ENCODE measurements at places on chromosomes 11 and 22. TPM values are rescaled to one million over a fixed set of nuclear protein-coding genes. Genes with fewer than 3 reads are reported as not detected.

CCDC81 gene
- 3.8 TPM for total RNA-seq

A4GALT gene
- 17.3 TPM for total RNA-seq

FAT3 gene
- total RNA-seq, result 6.2 TPM

RNF215 gene
- 20.9 TPM for total RNA-seq

ISX gene
- not detected for total RNA-seq

KCTD17 gene
- total RNA-seq, result 39.1 TPM

MOGAT2 gene
- total RNA-seq, result 0.31 TPM

CCDC73 gene
- total RNA-seq, result 14.3 TPM

C11orf87 gene
- 0.19 TPM for total RNA-seq

OR4A16 gene
- total RNA-seq, result 0.50 TPM

DNA sequence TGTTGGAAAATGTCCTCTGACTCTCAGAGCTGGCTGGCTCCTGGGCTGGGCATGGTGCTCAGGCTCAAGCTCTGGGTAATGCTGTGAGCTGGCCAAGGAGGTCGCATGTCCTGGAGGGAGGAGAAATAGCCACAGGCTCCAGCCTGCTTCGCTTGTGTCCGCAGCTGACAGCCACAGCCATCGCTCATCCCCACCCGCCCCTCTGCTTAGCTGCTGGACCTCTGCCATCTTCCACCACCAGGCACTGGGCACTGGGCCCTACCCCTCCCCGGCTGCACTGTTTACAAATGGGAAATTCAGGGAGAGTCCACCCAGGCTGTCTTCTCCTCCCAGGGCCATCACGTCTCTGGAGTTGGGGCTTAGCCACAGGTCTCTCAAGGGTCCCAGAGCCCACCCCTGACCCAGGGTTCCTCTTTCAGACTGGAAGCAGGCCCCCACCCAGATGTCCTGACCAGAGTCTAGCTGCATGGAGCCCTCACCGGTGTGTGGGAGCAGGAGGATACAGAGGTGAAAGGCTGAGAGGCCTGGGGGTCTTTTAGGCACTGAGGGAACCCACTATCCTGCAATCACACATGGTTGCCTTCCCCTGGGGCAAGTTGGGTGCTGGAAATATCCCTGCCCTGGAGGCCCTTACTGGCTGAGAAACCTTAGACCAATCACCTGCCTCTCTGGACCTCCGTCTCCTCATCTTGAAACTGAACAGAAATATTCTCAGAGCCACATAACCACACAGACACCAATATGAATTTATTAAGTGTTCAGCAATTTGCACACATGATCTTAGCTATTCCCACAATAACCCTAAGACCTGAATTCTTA, 62.7 kb downstream of the CD82 start:
- H3K4me1 ChIP-seq, result no peaks in the 10 kb centered on the region
- DNase-seq, result peak; percentile 63
- H3K36me3 ChIP-seq, result no peaks in the 10 kb centered on the region
- H3K27me3 ChIP-seq, result no peaks in the 10 kb centered on the region
- no peak overlapping the region for H3K4me3 ChIP-seq

DNA sequence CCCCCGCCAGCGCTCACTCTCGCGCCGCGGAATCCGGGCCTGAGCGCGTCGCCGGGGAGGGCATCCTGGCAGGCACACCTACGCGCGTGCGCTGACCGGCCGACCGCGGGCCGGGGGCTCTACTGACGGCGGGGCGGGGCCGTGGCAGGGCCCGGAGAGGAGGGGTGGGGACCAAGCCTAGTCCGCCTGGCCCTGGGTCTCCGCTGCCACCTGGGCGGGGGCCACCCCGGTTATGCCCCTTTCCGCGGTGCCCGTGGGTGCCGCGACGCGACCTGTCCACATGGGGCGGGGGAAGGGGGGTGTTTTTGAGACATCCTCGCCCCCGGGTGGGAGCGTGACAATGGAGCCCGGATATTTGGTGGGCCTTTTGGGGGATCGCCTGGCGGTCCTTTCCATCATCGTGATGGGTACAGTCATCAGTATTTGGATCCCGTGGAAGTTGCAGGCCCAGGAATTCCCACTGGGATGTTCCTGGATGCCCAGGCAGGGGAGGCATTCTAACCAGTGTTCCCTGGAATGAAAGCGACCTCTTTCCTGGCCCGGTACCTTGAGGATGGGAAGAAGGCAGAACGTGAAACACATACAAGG, 2.2 kb downstream of the NCAM1 start:
- no peak overlapping the region for H3K27ac ChIP-seq
- H3K4me3 ChIP-seq, result peak overlapping the region; percentile 53
- H3K27me3 ChIP-seq, result no peaks in the 10 kb centered on the region
- peaks cover 6% of the 10 kb centered on the region for H3K4me1 ChIP-seq
- no peak for DNase-seq

- H3K4me1 ChIP-seq, result no peaks in the 10 kb centered on the region
- no peak overlapping the region for H3K4me3 ChIP-seq
- H3K27me3 ChIP-seq, result no peaks in the 10 kb centered on the region
- no peak for DNase-seq
- no peaks in the 10 kb centered on the region for H3K36me3 ChIP-seq
These were observed 26.2 kb downstream of the OR2AG2 start for GRCh38 chr11:6745465-6746015.

GRCh38 chr11:59866397-59866796, at the start of gene TCN1:
Gene TCN1 (minus strand): TSS chr11:59866487. CDS start chr11:59866470, 17 bp downstream.
- H3K36me3 ChIP-seq, result no peaks in the 10 kb centered on the region
- no peak for DNase-seq
- peak within 1 kb of the TSS; percentile 2 for H3K27ac ChIP-seq

GRCh38 chr11:71991494-71991893, 7.2 kb upstream of the IL18BP start:
- no peaks in the 10 kb centered on the region for H3K27me3 ChIP-seq
- no peaks in the 10 kb centered on the region for H3K4me1 ChIP-seq
- no peak overlapping the region for H3K27ac ChIP-seq
- H3K4me3 ChIP-seq, result no peak overlapping the region
- H3K36me3 ChIP-seq, result no peaks in the 10 kb centered on the region
- DNase-seq, result no peak

- peak; percentile 37 for DNase-seq
- no peaks in the 10 kb centered on the region for H3K27me3 ChIP-seq
- no peak overlapping the region for H3K27ac ChIP-seq
- H3K4me1 ChIP-seq, result no peaks in the 10 kb centered on the region
These were observed 1191.7 kb downstream of the TBC1D22A start for GRCh38 chr22:47954107-47954506.

DNA sequence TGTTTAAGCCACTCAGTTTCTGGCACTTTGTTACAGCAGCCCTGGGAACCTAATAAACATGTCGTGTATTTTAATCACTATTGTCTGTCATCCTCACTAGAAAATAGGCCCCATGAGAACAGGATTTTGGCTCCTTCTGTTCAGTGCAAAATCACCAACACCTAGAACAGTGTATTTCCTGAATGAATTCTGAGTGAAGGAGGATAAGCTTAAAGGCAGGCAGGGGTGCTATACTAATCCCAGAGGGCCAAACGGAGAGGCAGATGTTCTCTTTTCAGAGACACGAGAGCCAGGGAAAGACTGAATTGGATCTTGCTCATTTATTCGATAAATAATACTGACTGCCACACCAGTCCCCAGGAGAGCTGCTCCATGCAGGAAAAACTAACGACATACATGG, 10.4 kb downstream of the SMCO4 start:
- no peaks in the 10 kb centered on the region for H3K36me3 ChIP-seq
- H3K4me1 ChIP-seq, result peaks cover 31% of the 10 kb centered on the region
- no peak overlapping the region for H3K27ac ChIP-seq

GRCh38 chr22:47228767-47229166, 466.3 kb downstream of the TBC1D22A start:
- H3K36me3 ChIP-seq, result no peaks in the 10 kb centered on the region
- no peaks in the 10 kb centered on the region for H3K4me1 ChIP-seq

DNA sequence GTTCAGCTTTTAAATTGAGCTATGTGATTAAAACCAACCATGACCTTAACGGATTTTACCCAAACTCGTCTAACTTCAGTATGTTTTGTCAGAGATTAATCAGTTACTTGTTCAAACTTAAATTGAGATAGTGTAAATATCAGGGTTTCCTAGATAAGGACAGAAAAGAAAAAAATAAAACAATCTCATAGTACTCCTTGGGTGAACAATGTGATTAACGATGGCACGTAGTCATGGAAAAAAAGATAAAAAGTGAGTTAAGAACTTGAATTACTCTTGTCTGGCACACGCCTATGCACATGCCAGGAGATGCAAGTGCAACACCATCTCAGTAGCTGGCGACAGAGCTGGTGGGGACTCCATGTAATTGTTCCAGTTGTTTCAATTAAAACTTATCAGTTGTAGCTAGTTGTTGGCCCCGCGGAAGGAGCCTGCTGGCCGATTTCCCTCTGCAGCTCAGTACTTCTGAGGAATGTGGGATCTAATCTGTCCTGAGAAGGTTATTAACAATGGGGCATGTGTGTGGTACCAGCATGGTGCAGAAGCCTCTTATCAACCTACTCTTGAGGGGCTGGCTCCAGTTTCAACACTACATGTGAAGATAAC, 3.0 kb downstream of the RASSF10 start:
- H3K27ac ChIP-seq, result no peak overlapping the region
- no peaks in the 10 kb centered on the region for H3K36me3 ChIP-seq
- DNase-seq, result peak; percentile 84
- H3K27me3 ChIP-seq, result no peaks in the 10 kb centered on the region

DNA sequence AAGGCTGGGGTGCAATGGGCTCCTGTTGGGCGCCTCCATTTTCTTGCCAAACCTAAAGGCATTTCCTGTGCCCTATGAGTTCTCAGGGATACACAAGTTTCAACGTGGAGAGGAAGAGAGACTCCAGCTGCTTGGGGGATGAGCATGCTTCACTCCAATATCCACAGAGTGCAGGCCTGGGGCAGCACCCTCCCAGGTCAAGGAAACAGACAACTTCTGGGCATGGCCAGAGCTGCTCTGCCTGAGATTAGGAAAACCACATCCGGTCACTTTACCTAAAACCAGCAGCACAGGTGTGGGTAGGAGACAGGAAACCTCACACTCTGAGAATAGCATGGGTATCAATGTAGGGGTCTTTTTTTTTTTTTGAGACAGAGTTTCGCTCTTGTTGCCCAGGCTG, 28.7 kb downstream of the TMEM184B start:
- no peak overlapping the region for H3K27ac ChIP-seq
- DNase-seq, result no peak

GRCh38 chr22:43996170-43996980, 27.7 kb upstream of the PARVB start:
- peak; percentile 71 for DNase-seq
- H3K4me1 ChIP-seq, result peaks cover 6% of the 10 kb centered on the region
- H3K36me3 ChIP-seq, result no peaks in the 10 kb centered on the region
- H3K27ac ChIP-seq, result no peak overlapping the region
- H3K4me3 ChIP-seq, result peak overlapping the region; percentile 33
- no peaks in the 10 kb centered on the region for H3K27me3 ChIP-seq

DNA sequence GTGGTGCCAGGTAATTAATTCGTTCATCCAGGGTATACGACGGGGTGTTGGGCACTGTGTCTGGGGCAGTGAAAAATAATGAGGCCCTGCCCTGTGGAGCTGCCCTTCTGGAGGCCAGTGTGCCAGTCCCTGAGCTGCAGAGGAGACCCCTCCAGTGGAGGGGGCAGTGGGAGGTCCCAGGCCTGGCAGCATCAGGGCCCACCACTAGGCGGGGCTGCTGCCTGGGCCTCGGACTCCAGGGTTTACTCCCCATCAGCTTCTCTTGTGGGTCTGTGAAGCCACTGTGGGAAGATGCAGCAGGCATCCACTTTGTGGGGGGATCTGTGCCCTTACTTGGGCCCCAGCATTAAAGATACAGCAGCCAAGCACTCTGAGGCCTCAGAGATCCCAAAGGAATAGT, 17.4 kb upstream of the TMPRSS6 start:
- no peaks in the 10 kb centered on the region for H3K36me3 ChIP-seq
- H3K4me3 ChIP-seq, result no peak overlapping the region
- H3K27ac ChIP-seq, result no peak overlapping the region
- no peak for DNase-seq
- H3K27me3 ChIP-seq, result no peaks in the 10 kb centered on the region

GRCh38 chr11:125333354-125334073, 162.6 kb downstream of the FEZ1 start:
- no peaks in the 10 kb centered on the region for H3K36me3 ChIP-seq
- H3K27me3 ChIP-seq, result no peaks in the 10 kb centered on the region
- no peak overlapping the region for H3K4me3 ChIP-seq
- peaks cover 20% of the 10 kb centered on the region for H3K4me1 ChIP-seq

DNA sequence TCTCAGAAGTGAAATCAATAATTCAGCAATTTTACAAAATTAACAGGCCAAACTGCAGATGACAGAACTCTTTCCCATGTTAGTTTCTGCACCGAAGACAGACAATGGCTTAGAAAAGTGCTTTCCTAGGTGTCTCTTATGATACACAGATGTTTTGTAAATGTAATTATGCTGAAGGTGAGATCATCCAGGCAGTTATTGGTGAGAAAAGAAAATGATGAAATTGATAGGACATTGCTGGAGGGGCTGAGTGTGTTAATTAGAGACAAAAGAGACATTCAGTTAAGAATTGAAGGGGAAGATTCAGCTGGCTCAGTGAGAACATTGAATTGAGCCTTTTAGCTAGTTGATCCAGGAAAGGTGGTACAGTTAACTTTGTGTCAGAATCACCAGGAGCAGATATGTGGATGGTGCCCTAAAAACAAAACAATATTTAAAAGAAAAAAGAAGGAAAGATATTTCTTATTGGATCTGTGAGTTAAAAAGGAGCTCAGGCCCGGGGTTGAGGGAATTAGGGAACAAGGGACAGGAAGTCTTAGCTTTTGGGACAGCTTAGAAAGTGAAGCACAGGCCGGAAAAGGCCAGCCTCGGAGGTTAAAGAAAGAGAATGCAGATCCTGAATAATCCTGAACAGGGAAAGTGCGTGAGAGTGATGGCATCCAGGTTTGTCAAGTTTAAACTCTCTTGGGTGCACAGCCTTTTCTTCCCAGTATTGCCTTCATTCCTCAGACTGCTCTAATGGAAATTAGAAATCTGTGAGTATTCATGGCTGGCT, 16.9 kb downstream of the ARHGAP42 start:
- H3K36me3 ChIP-seq, result no peaks in the 10 kb centered on the region
- H3K4me1 ChIP-seq, result no peaks in the 10 kb centered on the region

DNA sequence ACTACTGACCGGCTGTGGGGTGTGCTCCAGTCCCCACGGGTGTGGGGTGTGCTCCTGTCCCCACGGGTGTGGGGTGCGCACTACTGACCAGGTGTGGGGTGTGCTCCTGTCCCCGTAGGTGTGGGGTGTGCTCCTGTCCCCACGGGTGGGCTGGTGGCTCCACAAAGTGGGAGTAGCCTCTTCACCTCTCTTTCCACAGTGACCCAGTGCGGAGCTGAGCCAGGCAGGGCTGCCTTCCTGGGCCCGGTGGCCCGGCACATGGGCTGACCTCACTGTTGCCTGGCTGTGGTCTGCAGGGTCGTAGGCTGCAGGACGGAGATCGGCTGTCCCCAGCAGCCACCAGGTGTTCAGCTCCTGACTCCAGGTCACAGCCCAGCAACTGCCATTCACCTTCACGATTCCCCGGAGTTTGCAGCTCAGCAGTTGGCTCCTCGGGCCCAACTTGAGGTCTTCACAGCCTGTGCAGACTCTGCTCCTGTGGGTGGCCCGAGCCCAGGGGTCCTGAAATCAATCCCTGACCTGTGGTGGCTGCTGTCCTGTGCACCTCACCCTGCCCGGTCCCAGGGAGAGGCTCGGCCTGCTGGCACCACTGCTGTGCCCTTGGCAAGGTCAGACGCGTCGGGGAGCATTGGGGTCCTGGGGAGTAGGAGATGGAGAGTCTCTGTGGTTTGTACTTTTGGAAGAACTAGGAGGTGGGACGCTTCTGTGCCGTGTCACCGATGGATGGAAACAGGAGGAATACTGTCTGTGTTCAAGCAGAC, 414.3 kb downstream of the TBC1D22A start:
- H3K27me3 ChIP-seq, result no peaks in the 10 kb centered on the region
- no peak overlapping the region for H3K4me3 ChIP-seq
- no peak overlapping the region for H3K27ac ChIP-seq
- no peak for DNase-seq
- H3K4me1 ChIP-seq, result no peaks in the 10 kb centered on the region

GRCh38 chr11:69520186-69520916, 38.9 kb downstream of the LINC01488 start:
- H3K36me3 ChIP-seq, result no peaks in the 10 kb centered on the region
- no peaks in the 10 kb centered on the region for H3K27me3 ChIP-seq
